Activated CD4-positive, alpha-beta T cell treated with anti-CD3 and anti-CD28 coated beads, Interleukin-2, amount 50 U/mL, for 1 hour (primary cell): ENCODE measurements at places on chromosomes 7 and 10.

- DNase-seq, result no peak
Measured at GRCh38 chr7:98110249-98111022, 3.8 kb downstream of the LMTK2 start.

GRCh38 chr10:76981251-76981650, 656.4 kb downstream of the KCNMA1 start:
- no peak for DNase-seq

DNA sequence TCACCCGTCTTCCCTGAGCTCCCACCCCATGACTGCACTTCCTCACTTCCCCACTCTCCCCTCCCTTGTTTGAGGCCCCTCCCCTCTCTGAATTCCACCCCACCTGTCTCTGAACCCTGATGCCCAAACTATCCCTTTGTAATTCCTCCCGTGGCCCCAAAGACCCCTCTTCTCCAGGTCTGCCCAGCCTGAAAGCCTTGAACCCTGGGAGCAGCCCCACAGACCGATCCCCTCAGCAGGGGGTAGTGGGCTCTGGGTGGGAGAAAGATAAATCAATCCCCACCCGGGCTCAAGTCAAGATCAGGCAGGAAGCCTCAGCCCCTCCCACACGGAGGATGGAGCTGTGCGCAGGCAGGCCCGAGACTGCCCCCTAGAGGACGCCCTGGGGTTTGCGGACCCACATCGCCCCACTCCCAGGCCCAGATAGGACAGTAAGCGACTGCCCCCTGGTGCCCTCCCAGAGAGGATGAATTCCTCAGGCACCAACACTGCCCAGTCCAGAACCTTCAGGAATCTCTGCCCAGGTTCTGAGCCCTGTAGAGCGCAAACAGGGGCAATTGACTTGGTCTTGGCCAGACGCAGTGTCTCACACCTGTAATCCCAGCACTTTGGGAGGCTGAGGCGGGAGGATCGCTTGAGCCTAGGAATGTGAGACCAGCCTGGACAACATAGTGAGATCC, 11.7 kb downstream of the HSPB1 start:
- peak; percentile 97 for DNase-seq

GRCh38 chr7:47344171-47344955, 237.5 kb downstream of the TNS3 start:
- no peak for DNase-seq

- no peak for DNase-seq
Measured at GRCh38 chr10:11224321-11224720, 206.6 kb downstream of the CELF2 start.

- DNase-seq, result no peak
Measured at GRCh38 chr7:22868509-22868908, 45.9 kb upstream of the TOMM7 start.

- DNase-seq, result no peak
Measured at GRCh38 chr10:44237364-44238049, 147.4 kb downstream of the CXCL12 start.

DNA sequence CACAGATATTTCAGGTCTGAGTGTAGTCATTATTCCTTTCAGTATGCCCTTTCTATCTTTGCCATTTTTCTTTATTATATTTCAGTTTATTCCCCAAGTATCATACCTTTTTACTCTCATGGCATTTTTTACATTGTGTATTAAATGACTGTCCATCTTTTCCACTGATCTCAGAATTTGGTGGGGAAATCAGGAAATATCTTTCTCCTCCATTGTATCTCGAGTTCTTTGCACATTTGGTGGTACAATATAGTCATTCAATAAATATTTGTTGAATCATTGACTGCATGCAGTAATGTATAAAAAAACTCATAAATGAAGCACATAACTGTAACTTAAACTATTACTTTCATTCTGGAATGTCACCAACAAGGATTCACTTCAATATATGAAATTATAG, 354.7 kb downstream of the HGF start:
- no peak for DNase-seq
